ENCODE measurements at places on chromosomes 7 and 10. TPM values are rescaled to one million over a fixed set of nuclear protein-coding genes. Genes with fewer than 3 reads are reported as not detected.

- no peak for DNase-seq
Measured at GRCh38 chr7:96331233-96331632, 9.3 kb upstream of the SLC25A13 start.

DNA sequence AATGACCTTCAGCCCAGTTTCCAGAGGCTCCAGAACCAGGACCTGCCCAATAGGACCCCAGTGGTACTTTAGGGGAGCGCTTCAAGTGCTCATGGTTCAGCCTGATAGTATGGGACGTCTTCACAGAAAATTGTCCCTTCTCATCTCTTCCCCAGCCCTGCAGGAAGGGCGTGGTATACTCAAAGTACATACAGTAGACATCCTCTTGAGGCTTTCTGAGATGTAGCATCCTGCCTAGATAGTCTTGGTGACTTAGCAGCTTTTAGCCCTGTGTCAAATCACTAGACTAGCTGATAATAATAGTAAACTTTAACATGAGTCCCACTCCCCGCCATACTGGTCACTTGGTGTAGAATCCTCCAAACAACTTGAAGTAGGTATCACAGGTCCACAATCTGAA is 193.2 kb downstream of the CYP26A1 start:
- DNase-seq: no peak

DNA sequence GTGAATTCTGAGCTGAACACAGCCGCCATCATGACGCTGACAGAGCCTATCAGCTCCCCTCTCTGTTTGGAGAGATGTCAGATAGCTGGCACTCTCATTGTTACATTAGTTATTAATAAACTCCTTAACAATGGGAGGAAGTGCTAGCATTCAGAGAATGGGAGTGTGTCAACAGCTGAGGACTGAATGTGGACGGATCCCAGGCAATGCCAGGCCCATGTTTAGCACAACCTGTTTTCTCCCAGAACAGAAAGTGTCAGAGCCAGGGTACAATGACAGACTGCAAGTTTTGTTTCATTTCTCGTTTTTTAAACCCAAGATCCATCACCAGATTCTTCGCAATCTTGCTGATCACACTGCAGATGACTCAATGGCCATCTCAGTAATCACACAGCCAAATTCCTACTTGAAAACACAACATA is 99.6 kb downstream of the PRPF18 start:
- DNase-seq: no peak

DNA sequence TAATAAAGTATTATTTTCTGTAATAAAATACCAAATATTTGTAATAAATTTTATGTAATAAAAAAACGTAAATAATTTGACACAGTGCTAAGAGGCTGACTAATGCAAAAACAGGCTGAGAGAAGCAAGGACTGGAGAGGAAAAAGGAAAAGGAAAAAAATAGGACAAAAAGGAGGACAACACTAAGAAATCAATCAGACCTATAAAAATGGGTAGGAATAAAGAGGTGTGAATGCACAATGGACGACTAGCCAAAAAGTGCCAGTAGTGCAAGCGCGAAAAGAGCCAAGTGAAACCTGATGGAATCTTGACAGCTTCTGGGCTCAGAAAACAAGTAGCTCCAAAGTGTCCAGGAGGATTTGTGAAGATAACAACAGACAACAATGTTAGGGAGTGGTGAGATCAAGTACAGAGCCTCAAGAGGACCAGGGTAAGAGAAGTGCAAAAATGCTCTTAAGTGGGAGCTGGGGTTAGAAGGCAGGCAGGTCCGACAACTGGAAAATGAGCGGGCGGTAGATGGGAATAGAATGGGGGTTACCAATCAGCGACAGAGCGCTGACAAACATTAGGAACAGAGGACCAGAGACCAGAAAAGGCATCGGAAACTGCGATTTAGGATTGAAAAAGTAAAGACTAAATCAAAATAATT is 1.2 kb downstream of the BRAF start:
- no peak for DNase-seq

DNA sequence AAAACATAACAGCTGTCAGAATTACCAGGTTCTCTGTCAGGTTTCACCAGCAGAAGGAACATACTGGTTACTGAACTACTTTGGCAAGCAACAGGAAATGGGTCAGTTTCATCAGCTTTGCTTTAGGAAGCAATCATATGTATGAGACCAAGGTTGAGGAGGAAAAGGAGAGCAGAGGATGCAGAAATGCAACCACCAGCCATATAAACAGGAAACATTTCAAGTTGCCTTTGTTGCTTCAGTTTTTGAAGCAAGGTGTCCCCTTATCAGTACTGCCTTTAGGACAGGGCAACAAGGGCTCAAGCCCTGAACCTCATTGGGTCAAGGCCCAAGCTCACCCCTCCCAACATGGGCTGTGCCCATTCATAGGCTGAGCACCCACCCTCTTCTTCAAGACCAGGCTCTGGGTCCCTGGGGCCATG is 10.2 kb downstream of the HIPK2 start:
- DNase-seq: no peak

- peak; percentile 62 for DNase-seq
Measured at GRCh38 chr10:100788002-100788903, 42.9 kb downstream of the PAX2 start.

DNA sequence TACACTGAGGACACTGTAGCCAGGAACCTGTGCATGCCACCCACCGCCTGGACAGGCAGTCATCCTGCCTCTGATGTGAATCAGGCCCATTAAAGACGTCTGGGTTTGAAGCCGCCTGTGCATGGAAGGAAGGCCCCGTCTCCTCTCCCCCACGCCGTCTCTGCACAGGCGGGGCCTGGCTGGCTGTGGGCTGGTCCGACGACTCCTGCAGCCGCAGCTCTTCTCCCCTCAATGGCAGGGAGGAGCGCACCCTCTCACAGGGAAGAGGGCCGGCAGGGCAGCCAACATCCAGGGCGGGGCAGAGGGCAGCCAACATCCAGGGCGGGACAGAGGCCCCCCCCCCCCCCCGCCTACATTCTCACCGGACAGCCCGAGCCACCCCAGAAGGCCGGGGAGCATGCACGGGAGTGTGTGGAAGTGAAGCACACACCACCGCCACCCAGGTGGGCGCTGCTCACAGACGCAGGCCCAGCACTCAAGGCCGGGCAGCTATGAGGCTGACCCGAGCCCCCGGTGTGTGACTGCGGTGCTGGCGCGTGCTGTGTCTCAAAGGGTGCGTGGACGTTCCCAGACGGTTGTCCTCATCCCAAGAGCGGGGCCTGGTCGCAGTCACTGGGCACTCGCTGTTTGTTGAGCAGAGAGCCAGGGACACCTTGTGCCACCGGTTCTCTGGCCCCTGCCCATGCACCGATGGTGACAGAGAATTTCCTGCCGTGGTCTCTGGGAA is 19.1 kb downstream of the DPYSL4 start:
- no peak for DNase-seq

Gene INSYN2A
- 0.20 TPM for total RNA-seq

Gene CYP3A4
- not detected for total RNA-seq

Gene NACAD
- total RNA-seq: 6.4 TPM

Gene FBXL13
- total RNA-seq: 4.4 TPM

All from H9 (cell line).